ENCODE measurements at places on chromosomes 7 and 10. TPM values are rescaled to one million over a fixed set of nuclear protein-coding genes. Genes with fewer than 3 reads are reported as not detected.

- no peak for DNase-seq
Observed at GRCh38 chr10:86329896-86330680, 36.5 kb downstream of the GRID1 start.

GRCh38 chr10:90592638-90593302, 265.1 kb downstream of the HTR7 start:
- DNase-seq = peak; percentile 15

- no peak for DNase-seq
Observed at GRCh38 chr10:123044391-123044790, 35.6 kb downstream of the ACADSB start.

Gene HIBADH
- 68.1 TPM for total RNA-seq

- peak; percentile 78 for DNase-seq
Observed at GRCh38 chr10:72274730-72275350, 1.1 kb downstream of the DDIT4 start.

Gene MYO1G
- total RNA-seq = 2.5 TPM

DNA sequence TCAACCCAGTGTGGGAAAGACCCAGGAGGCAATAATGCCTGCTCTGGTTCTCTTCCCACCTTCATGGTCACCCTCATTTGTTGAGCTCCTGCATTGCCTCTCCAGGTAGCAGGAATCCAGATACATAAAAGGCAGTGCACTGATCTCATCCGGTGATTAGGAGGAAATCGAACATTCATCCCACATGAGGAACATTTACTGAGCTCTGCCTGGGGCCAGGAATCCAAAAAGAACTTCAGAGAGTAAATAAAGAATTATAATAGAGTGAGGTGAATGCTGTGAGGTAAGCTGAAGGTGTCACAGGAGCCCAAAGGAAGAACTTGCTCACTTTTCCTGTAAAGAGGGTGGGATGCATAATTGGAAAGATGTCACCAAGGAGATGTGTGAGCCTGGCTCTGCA, 121.2 kb downstream of the RALA start:
- DNase-seq = no peak

DNA sequence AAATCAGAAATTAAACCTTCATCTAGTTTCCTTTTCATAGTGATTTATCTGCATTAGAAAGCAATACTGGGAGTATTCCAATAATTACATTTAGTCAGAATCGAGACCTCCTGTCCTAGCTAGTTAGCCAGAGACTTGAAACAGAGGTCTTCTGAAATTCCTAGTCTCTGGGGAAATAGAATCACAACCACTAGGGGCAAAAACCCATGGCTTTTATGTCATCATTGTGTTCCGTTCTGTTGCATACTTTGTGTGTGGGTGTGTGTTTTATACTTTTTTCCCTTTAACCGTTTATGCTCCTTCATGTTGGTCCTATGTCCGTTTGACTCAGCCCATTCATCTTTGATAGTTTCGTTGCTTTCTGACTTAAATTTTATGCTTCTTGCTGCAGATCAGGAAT, 79.8 kb downstream of the RALA start:
- no peak for DNase-seq

DNA sequence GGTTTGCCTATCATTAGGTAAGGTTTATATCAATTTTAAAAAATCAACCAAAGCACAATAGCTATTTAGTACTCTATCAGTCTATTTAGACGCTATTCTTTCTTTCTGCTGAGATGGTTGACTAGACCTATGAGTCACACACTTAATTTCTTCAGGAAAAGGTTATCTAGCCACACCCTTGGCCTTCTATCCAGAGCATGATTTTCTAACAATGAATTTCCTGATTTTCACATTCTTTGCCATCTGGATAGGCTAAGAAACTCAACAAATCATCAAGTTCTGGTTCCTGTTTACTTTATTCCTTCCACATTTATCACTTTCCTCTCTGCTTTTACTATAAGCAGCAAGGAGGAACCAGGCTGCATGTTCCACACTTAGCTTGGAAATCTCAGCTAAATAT, 8.1 kb downstream of the PRPS1L1 start:
- no peak for DNase-seq

Gene TAS2R41
- total RNA-seq = not detected

DNA sequence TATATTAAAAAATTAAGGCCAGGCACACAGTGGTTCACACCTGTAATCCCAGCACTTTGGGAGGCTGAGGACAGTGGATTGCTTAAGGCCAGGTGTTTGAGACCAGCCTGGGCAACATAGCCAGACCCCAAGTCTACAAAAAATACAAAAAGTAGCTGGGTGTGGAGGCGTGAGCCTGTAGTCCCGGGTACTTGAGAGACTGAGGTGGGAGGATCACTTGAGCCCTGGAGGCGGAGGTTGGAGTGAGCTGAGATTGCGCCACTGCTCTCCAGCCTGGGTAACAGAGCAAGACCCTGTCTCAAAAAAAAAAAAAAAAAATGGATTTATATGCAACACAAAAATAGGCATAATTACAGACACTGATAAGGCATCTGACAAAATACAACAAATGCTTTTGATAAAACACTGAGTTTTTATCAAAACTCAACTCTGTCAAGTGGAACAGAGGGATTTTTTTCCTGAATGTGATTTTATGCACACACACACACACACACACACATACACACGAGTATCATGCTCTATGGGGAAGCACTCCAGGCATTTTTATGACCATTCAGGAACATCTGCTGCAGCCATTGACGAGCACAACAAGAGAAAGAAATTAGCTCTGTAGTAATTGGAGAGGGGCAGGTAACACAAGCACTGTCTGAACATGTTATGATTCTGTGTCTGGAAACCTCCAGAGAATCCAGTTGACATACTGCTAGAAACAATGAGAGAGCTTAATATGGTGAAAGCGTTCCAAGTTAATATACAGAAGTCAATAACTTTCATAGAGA, 193.1 kb downstream of the WDR37 start:
- DNase-seq = no peak

GRCh38 chr10:89813546-89813945, 112.2 kb downstream of the KIF20B start:
- DNase-seq = no peak

GRCh38 chr10:88466786-88467185, 116.3 kb downstream of the RNLS start:
- no peak for DNase-seq

GRCh38 chr10:78164702-78165101, 131.0 kb downstream of the RPS24 start:
- no peak for DNase-seq

- DNase-seq = no peak
Observed at GRCh38 chr10:36679554-36679953, 445.8 kb upstream of the ANKRD30A start.

Measured in heart right ventricle (tissue), 16 donors.